ENCODE measurements at places on chromosomes 4 and X.
A peak's percentile ranks its signal among the peaks of the same experiment; 100 is the strongest.

- no peak for DNase-seq
These were observed 32.7 kb upstream of the WFS1 start for GRCh38 chr4:6236816-6237390.

GRCh38 chrX:8629871-8630270 is 102.1 kb downstream of the ANOS1 start:
- DNase-seq: peak; percentile 30

DNA sequence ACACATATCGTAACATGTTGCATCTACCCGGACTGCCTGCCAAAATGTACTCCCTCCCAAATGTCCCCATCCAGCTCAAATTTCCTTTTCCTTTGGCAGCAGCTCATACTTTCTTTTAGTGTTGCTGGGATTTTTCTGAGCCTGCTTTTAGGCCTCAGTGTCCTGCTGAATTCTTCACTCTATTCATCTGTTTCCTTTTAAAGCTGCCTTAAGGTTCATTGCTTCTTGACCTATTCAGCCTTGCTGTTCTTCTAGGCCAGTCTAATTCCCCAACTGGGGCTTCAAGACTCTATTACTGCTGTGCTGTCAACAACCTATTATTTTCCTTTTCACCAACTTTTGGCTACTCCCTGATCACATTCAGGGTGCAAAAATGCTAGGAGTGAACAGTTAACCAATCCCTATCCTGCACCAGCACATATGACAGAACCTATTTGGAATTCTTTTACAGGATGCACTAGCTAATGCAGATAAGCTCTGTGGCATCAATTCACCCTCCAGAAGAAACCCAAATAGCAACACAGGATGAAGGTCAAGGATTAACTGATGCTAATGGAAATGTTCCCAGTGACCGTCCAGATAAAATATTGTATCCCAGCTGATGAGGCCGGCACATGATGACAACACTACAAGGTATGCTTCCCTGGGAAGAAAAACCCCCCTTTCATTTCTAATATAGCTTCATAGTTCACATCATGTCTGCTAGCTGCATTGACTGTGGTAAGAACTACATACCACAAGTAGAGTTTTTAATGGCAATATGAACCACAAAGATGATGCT is 114.7 kb upstream of the TTC29 start:
- DNase-seq: peak; percentile 53

- no peak for DNase-seq
These were observed 29.7 kb upstream of the MGST2 start for GRCh38 chr4:139635966-139636365.

DNA sequence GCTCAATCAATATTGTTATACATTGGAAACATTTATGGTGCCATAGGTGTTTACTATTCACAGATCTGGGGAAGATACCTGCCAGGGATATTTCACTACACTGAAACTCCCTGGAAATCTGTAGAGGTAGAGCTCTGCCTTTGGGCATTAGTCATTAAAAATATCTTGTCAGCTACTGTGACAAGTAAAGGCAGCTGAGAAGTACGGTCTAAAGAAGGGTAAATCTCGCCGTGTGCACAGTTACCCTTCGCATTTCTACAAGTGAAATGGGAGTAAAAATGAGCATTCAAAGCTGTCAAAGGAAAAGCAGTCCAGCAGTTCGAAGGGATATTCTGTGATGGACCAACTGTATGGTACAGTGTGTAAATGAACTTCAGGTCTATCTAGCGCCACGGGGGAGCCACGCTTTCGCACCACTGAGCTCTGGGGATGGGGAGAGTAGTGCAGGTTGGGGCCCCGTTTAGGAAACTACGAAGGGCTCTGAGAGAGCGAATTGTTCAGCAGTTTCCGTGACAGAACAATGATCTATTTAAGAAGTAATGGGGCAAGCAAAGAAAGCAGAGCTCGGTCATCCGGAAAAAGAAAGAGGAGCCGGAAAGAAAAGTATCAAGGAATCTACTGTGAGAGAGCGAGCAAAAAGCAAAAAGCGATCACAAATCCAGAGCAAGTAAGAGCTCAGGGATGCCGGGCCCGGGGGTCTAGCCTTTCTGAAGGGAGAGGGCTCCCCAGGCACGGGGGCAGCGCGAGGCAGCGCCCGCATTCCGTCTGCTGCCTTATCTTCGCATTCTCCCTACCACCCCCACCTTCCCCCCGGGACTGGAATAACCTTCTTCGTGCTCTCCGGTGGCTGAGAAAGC is 646 bp downstream of the TIGD4 start:
- peak; percentile 18 for DNase-seq

- DNase-seq: no peak
These were observed 14.9 kb upstream of the UGDH start for GRCh38 chr4:39541987-39542610.

- DNase-seq: peak; percentile 0
These were observed 103.6 kb upstream of the ADGRG2 start for GRCh38 chrX:19225909-19226308.

- no peak for DNase-seq
These were observed 165.1 kb downstream of the GPAT3 start for GRCh38 chr4:83701041-83701440.

- DNase-seq: no peak
These were observed 29.8 kb upstream of the TMEM150C start for GRCh38 chr4:82591592-82591991.

GRCh38 chrX:46279925-46280313 is 265.3 kb downstream of the ZNF674 start:
- peak; percentile 10 for DNase-seq

DNA sequence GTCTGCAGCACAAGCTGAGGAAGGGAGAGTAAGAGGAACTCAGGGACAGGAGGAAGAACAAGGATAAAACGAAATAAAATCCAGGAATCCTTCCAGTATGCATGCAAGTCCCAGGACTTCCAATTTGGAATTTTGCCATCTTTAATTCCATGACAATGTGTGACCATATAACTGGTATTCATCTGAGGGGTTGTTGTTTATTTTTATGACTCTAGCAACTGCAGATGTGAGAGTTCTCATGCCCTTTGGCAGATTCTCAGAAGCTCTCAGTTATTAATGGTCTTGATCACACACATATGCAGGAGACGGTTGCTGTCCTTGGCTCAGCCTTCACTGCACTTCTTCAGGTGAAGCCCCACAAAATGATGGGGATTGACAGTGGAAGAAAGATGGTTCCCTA is 148.2 kb downstream of the SMIM20 start:
- DNase-seq: no peak

DNA sequence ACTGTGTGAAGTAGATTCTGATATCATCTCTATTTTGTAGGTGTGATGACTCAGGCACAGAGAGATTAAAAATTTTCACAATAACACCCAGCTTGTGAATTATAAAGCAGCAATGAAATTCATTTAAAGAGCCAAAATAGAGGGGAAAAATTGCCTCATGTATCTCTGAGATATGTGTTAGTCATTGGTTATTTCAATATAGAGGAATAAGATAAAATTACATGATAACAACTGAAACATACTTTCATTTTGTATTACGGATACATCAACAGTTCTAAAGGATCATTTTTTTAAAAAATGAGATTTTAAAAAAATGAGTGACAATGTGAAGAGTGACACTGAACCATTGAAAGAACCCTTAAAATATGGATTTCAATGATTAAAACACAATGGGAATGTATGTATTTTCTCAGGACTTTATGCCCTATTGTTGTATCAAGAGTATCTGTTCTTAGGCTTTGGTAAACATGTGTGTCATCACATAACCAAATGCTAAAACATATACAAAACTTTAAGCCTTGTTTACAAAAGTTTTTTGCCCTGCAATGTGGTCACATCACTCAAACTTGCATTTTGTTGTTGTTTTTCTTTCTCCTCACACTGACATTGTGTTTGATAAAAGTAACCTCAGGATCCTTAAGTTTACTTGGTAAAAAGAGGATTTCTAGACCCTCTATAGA is 221.3 kb downstream of the ANTXR2 start:
- DNase-seq: peak; percentile 51

DNA sequence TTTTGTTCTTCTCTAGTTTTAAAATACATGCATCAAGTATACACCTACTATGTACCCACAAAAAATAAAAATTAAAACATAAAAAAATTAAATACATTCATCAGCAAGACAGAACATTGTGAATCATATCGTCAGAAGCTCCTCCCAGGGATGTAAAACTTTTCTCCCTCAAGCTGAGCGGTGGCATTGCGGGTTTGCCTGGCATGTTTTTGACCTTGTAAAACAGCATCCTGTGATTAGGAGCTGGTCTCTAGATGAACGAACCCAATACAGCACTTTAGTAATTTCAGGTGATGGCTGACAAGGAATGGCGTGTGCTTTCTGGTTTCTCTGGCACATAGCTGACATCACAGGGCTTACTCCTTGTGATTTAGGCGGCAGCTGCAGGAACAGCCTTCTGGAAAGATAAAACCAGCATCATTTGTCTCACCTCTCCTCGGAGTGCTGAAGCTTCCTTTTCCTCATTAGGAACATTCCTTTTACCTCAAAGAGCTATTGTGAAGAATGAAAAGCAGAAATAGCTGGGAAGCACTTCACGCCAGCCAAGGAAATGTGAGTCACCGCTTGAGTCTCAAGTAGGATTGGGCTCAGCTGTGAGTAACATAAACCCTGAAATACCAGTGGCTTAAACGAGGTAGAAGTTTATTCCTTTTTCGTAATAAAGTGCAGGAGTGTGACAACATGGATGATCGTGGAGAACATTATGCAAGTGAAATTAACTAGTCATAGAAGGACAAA is 44.3 kb downstream of the NYX start:
- peak; percentile 89 for DNase-seq

GRCh38 chr4:154414796-154415195 is 76.8 kb downstream of the DCHS2 start:
- no peak for DNase-seq

DNA sequence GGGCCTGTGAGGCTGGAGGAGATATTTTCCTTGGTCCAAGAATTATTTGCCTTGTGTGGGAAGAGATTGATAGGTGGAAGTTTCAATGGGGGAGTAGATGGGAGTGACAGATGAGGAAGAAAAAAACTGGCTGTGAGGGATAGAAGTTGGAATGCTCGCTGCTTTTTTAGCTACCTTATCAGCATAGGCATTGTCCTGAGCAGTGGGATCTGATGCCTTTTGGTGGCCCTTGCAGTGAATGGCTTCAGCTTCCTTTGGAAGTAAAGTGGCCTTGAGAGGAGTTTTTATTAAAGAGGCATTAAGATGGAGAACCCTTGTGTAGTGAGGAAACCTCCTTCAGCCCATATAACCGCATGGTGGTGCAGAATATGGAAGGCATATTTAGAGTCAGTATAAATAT is 16.0 kb downstream of the KLKB1 start:
- no peak for DNase-seq

- no peak for DNase-seq
These were observed 327.9 kb downstream of the FAT4 start for GRCh38 chr4:125642645-125643044.

- DNase-seq: peak; percentile 60
These were observed 49.6 kb downstream of the MAP7D2 start for GRCh38 chrX:20066968-20067708.

GRCh38 chr4:86302251-86302650 is 57.6 kb downstream of the MAPK10 start:
- DNase-seq: peak; percentile 93

GRCh38 chr4:39636531-39637184 is 2.0 kb downstream of the SMIM14 start:
- DNase-seq: no peak

- DNase-seq: no peak
These were observed 10.7 kb downstream of the C4orf51 start for GRCh38 chr4:145690610-145691009.

DNA sequence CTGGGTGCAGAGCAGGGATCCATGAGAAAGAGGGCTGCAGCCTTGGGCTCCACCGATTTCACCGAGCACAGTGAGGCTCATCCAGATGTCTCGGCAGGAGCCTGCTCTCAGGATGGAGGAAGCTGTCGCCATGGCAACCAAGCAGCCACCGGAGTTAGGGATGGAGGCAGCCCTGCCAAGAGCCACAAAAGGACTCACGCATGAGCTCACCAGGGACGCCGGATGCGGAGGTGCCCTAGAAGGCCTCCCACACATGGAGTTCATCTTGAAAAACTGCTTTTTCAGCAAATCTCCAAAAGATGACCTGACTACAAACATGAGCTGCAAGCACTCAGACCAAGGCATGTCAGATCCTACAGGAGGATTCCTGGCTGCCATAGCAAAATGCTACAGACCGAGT is 90.7 kb downstream of the WFS1 start:
- DNase-seq: no peak

DNA sequence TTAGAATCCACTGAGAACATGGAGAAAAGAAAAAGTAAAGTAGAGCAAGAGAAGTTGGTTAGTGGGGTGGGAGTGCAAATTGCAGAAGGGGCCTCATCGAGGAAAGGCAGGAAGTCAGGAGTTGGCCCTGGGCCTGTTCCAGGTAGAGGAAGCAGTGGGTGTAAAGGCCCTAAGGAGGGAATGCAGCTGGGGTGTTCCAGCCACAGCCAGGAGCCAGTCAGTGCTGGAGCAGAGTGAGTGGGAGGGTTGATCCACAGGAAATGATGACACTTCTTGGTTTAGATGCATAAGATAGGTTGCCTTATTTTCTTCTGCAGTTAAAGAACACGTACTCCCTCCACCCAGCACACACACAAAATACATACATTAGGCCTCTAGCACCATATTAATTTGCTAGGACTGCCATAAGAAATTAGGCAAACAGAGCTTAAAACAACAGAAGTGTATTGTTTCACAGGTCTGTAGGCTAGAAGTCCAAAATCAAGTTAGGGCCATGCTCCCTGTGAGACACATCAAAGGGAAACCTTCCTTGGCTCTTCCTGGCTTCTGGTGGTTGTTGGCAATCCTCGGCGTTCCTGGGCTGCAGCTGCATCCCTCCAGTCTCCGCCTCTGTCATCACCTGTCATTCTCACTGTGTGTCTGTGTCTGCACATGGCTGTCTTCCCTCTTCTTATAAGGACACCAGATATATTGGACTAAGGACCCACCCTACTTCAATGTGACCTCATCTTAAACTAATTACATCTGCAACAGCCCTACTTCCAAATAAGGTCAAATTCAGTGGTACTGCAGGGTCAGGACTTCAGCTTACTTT is 205.9 kb downstream of the AASDH start:
- peak; percentile 84 for DNase-seq

GRCh38 chrX:3252744-3253143 is 93.7 kb downstream of the MXRA5 start:
- DNase-seq: peak; percentile 18

DNA sequence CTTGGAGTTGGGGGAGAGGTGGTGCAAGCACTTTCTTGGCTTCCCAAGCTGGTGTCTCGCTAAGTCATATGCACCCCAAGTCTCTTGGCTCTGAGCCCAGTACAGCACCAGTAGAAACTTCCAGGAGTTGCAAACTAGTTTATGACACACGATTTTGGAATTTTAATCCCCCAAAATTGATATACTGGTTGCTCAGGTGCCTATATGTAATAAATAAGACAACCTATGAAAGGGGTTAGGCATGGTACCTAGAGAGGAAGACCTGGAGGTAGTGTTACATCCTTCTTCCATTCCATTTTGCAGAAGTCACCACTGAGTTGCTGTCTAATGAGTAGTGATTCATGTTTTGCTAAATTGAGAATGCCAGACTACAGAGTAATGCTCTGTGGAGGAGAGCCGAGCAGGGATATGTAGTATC is 4.3 kb upstream of the SLC4A4 start:
- no peak for DNase-seq
